ENCODE measurements at places on chromosomes 11 and 22.

- no peak for DNase-seq
Observed at GRCh38 chr11:129410395-129410960, 34.8 kb downstream of the BARX2 start.

DNA sequence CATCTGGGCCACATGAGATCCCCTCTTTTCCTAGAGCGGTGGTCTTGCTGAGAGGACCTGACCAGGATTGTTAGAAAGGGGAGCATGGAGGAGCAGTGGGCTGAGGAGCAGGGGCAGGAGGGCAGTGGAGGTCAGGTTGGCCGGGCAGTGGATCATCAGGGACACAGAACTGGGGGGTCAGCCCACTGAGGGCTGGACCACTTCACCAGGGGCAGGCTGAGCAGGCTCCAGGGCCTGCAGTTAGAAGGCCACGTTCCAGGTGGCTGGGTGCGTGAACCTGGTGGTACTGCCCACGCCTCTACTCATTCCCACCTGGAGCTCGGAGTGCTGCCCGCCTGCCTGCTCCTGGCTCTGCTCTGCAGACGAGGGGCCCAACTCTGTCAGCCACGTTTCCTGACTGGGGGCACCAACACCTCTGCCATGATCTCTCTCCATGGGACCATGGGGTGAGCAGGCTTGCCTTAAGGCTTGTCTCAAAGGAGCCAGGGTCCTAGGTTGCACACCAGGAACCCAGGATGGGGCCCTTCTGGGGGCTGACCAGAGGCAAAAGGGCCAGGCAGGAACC, 9.7 kb downstream of the MRGPRF start:
- DNase-seq = no peak

DNA sequence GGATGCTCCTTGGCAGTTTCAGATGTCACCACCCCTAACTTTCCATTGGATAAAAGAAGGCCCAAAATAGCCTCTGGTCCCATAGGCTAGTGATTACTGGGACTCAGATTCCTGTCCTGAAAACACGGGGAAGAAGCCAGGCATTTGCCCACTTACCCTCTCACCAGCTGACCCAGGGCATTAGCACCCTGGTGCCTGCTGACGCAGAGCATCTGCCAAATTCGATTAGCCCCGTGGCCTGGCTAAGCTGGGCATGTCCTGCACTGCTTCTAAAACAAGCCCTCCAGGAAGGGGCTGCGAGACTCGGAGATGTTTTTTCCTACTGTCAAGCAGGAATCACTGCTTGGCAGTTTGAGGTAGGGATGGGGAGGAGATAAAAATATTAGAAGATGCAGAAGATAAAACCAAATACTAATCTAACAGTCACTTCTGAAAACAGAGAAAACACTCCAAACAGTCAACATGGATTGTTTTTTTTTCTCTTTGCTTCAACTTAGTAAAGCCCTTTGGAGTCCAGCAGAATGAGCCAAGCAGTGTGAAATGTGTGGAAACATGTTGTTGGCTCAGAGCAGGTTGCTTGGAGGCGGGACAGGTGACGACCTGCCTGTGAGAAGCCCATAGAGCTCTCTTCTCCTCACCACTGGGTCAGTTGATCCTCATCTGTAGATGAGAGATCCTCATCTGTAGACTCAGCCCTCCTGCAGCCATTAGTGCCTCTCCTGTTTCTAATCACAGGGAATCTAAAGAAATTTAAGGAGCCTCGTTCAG, 54.0 kb downstream of the BDNF start:
- DNase-seq = no peak

DNA sequence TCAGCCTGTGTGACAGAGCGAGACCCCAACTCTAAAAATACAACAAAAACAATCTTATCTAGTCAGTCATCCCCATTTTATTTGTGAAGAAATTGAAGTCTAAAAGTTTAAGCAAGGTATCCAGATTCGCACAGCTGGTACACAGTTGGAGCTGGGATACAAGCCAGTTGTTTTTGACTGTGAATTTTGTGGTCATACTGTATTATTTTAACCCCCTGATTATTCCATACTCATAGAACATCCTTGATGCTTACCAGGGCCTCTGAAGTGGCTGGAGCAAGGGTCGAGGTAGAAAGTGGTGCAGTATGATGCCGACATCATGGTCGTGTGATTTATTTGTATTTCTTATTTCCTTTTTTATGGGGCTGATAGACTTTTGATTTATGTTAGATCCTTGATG, 50.0 kb downstream of the BID start:
- DNase-seq = no peak

GRCh38 chr22:44385781-44386180, 73.0 kb upstream of the SHISAL1 start:
- no peak for DNase-seq

GRCh38 chr11:36729825-36730224, 131.8 kb upstream of the RAG2 start:
- no peak for DNase-seq

GRCh38 chr22:33130473-33130872, 72.3 kb upstream of the SYN3 start:
- DNase-seq = no peak

GRCh38 chr11:124096364-124096763, 18.9 kb upstream of the VWA5A start:
- no peak for DNase-seq

DNA sequence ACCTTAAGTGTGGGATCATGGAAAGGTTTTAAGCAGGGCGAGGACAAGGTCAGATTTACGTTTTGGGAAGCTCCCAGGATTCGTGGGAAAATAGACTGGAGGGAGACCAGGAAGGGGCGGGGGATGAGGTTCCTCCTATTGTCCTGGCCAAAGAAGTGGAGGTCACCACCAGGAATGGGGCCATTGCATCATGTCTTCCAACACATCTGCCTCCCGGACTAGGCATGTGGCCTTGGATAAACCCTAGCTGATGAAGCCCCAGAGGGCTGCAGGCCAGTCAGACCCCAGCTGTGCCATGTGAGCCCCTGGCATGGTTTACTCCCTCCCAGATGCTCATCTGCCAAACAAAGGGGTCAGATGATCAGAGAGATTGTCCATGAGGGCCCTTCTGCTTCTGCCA, 11.5 kb upstream of the YWHAH start:
- no peak for DNase-seq

GRCh38 chr11:8532475-8532874, 61.6 kb downstream of the STK33 start:
- DNase-seq = no peak

DNA sequence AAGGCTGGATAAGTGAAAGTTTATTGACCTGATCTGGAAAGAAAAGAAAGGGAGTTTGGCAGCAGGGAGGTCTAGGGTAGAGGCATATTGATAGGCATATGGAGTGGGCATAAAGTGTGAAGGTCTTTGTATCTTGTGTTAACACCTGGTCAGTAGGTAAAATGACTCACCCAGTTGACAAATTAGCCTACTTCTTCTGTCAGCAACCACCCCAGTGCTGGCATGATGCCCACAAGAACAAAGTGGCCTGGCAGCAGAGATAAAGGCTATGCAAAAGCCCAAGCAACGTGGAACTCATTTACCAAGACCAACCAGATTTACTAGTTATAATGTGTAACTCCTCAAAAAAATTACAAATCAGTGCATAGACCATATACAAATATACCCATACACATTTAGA, 4.9 kb downstream of the OR10A3 start:
- no peak for DNase-seq

- DNase-seq = peak; percentile 84
Observed at GRCh38 chr22:37545703-37546436, 14.4 kb upstream of the CDC42EP1 start.

DNA sequence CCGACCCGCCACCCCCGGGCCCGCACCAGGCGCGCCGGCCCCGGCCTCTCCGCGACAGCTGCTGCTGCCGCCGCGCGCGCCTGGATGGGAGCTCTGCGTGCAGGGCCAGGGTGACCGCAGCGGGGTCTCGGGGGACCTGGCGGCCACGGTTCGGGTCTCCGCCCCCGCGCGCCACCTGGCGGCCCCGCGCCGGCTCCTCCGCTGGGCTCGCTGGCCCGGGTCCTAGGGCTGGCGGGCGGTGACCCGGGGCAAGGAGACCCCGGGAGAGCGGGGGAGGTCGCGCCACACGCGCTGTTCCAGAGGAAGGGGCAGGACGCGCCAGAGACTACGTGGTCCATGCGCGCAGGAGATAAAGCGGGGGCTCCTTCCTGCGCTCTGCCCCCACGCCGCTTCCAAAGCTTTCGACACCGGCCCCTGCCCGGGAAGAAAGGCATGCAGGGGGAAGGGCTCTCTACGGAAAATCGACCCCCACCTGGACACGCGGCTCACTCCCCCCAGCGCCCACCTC, 562 bp downstream of the SHANK2 start:
- no peak for DNase-seq

DNA sequence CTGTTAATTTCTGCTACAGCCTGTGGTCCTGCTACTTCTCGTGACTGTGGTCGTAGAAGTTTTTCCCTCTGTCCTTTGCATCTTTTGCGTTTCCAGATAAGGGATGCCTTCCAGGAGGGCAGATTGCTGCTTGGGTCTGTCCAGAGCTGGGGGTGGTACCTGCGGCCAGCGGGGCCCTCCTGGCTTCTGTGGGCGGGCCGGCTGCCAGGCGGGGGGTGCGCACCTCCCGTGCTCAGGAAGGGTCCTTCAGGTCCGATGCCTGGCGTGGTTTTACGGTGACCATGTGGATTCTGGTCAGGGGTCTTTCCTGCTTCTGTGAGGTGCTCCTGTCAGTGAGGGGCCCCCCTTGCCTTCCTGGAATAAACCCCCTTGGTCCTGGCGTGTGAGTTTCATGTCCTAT, 84.8 kb downstream of the KCNQ1 start:
- no peak for DNase-seq

GRCh38 chr11:130602641-130603334, 154.3 kb downstream of the ADAMTS15 start:
- no peak for DNase-seq

- DNase-seq = no peak
Observed at GRCh38 chr22:33020721-33021120, 37.5 kb downstream of the SYN3 start.

- no peak for DNase-seq
Observed at GRCh38 chr11:42462558-42463310, 849.1 kb upstream of the API5 start.

DNA sequence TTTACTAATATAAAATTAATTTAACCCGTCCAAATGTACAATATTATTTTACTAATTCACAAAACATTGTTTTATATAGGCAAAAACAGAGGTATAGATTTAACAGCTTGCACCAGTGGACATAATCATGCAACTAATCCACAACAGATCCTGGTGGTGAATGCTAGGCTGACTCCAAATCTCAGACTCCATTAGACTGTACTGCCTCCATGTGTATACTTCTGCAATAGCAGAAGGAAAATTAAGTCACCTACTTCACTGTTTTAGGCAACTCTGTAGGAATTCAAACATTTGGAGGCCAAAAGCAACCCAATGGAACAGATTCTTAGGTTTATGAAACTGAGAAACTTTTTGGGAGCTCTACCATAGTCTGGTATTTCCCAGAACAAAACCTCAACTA, 30.0 kb upstream of the RAB39A start:
- DNase-seq = peak; percentile 1

GRCh38 chr11:65225279-65226102, 36.3 kb upstream of the POLA2 start:
- DNase-seq = no peak

GRCh38 chr11:85663080-85663752, 1.7 kb downstream of the CREBZF start:
- DNase-seq = no peak

DNA sequence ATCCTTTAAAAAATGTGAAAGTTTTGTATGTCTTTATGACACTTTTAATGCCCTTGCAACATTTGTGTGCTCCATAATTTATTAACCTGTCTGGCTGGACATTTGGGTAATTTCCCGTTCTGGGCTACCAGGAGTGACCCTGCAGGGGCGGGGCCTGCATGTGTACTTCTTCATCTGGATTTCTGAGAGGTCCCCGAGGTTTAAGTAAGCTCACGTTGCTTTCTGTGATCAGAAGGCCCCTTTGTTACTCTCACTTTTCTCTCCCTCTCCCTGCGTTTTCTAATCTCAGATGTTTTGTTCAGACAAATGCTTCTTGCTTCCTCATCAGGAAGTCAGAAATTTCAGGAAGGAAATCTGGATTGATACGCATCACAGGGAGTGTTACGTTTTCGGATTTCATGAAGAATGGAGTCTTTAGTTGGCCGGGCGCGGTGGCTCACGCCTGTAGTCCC, 78.9 kb upstream of the CRYBB3 start:
- DNase-seq = no peak

DNA sequence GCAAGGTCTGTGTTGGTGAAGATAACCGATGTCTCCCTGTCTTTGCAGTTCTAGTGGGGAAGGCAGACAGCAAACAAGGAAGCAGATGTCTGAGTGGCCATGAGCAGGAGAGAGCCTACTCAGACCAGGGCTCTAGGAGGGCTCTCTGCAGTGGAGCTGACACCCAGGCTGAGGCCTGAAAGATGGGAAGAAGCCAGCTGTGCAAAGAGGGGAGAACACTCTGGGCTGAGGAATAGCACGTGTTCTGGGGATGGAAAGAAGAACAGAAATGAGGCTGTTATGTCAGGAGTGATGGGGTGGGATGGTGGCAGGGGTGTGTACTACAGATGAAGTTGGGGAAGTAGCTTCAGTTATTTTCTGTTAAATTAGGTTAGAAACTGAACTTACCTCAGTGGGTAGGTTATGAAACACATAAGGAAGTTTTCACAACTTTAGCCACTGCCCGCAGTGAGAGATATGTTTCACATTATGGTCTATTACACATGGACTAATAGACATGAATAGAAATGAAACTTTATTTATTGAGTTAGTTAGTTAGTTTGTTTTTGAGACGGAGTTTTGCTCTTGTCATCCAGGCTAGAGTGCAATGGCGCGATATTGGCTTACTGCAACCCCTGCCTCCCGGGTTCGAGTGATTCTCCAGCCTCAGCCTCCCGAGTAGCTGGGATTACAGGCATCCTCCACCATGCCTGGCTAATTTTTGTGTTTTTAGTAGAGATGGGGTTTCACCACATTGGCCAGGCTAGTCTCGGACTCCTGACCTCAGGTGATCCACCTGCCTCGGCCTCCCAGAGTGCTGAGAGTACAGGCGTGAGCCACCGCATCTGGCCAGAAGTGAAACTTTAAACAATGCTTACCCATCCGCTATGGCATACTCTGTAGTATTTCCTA, 7.8 kb downstream of the DCPS start:
- DNase-seq = no peak

- DNase-seq = no peak
Observed at GRCh38 chr11:30608534-30608933, 22.4 kb upstream of the MPPED2 start.

- no peak for DNase-seq
Observed at GRCh38 chr22:23384431-23384830, 195.7 kb downstream of the IGLL1 start.

GRCh38 chr11:3163241-3163981, 1.7 kb downstream of the OSBPL5 start:
- no peak for DNase-seq

GRCh38 chr22:40855071-40855978, 1.1 kb downstream of the ST13 start:
- no peak for DNase-seq

- no peak for DNase-seq
Observed at GRCh38 chr11:134503596-134503995, 91.6 kb upstream of the B3GAT1 start.

- no peak for DNase-seq
Observed at GRCh38 chr11:119907878-119908572, 179.0 kb upstream of the NECTIN1 start.

Measured in forelimb muscle (tissue), 1 donor.